ENCODE measurements at places on chromosomes 7 and 10.

- DNase-seq = no peak
Measured at GRCh38 chr10:116826803-116827202, 22.5 kb upstream of the ENO4 start.

GRCh38 chr10:60096761-60097513 is 190.6 kb upstream of the CCDC6 start:
- DNase-seq = no peak

GRCh38 chr7:79293655-79294142 is 159.8 kb downstream of the MAGI2 start:
- no peak for DNase-seq

GRCh38 chr7:96739167-96739566 is 29.5 kb upstream of the SEM1 start:
- DNase-seq = no peak

GRCh38 chr7:153413540-153414287 is 638.5 kb upstream of the DPP6 start:
- DNase-seq = no peak

GRCh38 chr10:23331567-23332301 is 12.9 kb downstream of the C10orf67 start:
- no peak for DNase-seq

GRCh38 chr7:111053035-111053434 is 37.9 kb upstream of the LRRN3 start:
- DNase-seq = no peak

GRCh38 chr7:154729056-154729455 is 273.9 kb downstream of the PAXIP1 start:
- DNase-seq = no peak

DNA sequence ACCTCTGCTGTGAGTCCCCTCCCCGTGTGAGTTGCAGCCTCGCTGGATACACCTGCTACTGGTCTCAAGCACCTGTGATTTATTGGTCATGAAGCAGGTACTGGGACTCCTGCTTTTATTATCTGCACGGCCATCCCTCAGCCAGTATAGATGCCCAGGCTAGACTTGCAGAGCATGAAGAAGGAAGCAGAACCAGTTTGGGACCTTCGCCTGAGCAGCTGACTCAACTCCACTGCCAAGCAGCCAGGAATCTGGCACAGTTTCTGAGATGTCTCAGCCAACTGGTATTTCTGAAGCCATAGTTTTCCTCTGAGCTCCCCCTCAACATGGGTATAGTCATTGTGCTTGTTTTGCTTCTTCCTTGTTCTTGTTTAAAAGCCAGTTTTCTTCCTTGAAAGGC is 28.0 kb upstream of the SLC39A12 start:
- no peak for DNase-seq

DNA sequence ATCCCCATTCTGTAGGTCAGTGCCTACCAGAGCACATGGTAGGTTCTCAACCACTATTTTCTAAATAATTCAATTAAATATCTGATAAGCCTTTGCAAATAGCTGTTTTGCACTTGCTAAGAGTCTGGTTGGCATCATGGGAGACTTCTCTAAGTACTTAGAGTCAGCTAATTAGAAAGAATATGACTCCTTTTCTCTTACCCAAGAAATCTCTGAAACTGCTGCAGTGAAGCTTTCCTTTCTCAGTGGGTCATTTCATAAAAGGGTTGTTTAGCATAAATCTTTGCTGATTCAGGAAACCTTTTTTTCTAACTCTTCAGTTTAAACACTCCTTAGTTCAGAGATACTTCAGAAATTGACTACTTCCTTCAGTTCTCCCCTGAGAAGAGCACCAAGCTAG is 438.9 kb downstream of the ADRA2A start:
- no peak for DNase-seq

DNA sequence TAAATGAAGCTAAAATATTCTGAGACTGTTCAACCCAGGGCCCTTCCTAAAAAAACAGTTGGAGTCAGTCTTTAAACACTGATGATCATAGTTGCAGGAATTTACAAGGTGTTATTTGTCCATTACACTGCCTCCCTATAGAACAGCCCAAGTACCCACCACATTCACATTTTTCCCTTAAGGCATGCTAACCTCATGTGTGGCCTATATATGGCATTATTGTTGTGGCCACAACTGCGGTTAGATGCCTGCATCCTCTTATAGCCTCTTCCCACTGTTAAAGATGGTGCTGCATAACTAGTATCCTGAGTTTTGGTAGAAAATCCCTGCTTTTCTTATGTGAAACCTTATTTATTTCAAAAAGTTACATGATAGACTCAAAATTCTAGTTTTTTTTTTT is 287.9 kb upstream of the SEMA3A start:
- DNase-seq = no peak

DNA sequence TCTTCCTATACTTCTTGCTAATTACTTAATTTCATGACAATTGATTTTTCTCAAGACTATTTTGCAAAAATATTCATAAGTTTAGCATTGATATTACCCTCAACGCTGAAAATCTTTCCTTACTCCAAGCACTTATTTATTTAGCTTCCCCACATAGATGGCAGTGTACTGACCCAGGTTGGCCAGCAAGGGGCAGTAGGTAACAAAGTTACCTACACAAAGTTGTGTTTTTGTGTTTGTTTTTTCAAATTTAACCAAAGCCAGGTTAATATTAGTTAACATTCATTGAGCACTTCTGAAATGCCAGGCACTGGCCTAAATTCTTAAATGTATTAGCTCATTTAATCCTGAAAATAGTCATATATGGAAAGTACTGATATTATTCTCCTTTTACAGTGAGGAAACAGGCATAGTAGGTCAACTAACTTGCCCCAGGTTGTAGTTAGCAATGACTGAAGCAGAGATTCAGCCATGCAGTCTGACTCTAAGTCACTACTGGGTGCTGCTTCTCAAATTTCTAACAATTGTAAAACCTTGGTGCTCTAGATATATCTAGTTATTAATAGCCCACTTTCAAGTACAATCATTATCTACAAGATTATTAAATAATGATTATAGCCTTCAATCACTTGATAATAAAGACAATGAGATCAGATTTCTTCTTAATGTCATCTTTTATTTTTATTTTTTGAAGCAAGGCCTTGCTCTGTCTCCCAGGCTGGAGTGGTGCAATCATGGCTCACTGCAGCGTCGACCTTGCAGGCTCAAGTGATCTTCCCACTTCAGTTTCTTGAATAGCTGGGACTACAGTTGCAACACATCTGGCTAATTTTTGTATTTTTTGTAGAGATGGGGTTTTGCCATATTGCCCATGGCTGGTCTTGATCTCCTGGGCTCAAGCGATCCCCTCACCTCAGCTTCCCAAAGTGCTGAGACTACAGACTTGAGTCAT is 5.8 kb upstream of the GGCT start:
- DNase-seq = no peak

- no peak for DNase-seq
Measured at GRCh38 chr10:48604991-48605508, at the start of gene ARHGAP22. Gene ARHGAP22 (minus strand): TSS chr10:48605073. CDS start chr10:48604796, 277 bp downstream.

DNA sequence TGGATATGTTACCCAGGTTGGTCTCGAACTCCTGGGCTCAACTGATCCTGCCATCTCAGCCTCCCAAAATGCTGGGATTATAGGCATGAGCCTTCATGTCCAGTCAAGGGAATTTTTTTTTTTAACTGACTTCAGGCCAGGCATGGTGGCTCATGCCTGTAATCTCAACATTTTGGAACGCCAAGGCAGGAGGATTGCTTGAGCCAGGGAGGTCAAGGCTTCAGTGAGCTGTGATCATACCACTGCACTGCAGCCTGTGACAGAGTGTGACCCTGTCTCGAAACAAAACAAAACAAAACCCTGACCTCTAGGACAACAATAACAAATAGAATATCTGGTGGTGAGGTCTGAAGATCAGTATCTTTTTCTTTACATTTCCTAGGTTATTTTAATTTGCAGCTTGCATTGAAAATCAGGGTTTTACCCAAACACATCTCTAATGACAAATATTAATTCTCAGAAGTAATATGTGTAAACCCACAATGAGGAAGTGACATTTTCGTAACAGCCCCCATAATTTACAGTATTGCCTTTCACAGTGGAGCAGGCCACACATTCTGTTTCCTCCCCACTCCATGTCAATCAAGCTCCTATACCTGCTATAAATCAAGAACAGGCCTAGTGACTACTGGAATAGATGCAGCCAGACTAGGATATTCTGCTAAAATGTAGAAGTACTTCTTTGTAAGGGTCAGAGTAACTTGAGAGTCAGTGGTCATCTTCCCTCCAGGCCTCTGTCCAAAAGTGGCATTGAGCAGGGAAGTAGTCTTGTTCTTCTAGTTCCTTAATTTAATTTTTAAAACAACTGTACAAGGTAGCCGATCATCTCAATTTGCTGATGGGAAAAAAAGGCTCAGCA is 43.3 kb upstream of the ECHDC3 start:
- no peak for DNase-seq

- no peak for DNase-seq
Measured at GRCh38 chr10:75532253-75532924, 101.0 kb downstream of the LRMDA start.
